ENCODE measurements at places on chromosomes 3 and 15. TPM values are rescaled to one million over a fixed set of nuclear protein-coding genes. Genes with fewer than 3 reads are reported as not detected.

DNA sequence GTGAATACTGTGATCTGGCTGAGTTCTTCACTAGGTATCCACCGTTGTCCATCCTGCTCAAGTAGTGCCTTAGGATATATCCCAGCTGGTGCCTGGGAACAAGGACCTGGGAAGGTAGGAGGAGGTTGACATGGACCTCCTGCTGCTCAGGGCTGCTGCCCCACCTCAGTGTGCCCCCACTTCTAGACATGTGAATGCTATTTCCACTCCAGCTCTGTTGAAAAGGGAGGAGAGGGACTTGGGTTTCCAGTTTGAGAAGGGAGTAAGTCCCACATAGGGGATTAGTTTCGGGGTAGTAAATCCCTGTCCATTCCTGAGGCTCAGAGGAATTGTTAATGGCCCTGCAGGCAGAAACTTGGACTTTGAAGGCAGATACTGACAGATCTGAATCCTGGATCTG is 32.9 kb upstream of the ETV5 start:
- H3K27ac ChIP-seq, result no peak overlapping the region
- no peaks in the 10 kb centered on the region for H3K36me3 ChIP-seq
- no peak overlapping the region for H3K4me3 ChIP-seq

Gene TMEM45A
- total RNA-seq, result 14.8 TPM

- H3K27ac ChIP-seq, result no peak overlapping the region
- no peaks in the 10 kb centered on the region for H3K36me3 ChIP-seq
- H3K4me1 ChIP-seq, result no peaks in the 10 kb centered on the region
- no peak for DNase-seq
- no peak overlapping the region for H3K4me3 ChIP-seq
- no peaks in the 10 kb centered on the region for H3K27me3 ChIP-seq
Observed at GRCh38 chr3:96106701-96107100, 707.7 kb upstream of the EPHA6 start.

- H3K27me3 ChIP-seq, result no peaks in the 10 kb centered on the region
- H3K36me3 ChIP-seq, result 0 out of 3 replicates have a peak, but pooled peaks cover 5% of the 10 kb centered on the region
- no peak for DNase-seq
- H3K27ac ChIP-seq, result peak overlapping the region; percentile 80
- H3K4me3 ChIP-seq, result peak overlapping the region; percentile 94
- peaks cover 25% of the 10 kb centered on the region for H3K4me1 ChIP-seq
Observed at GRCh38 chr15:75023872-75024636, 664 bp downstream of the PPCDC start.
